M059J (cell line): ENCODE measurements at places on chromosomes 16 and 17. TPM values are rescaled to one million over a fixed set of nuclear protein-coding genes. Genes with fewer than 3 reads are reported as not detected.

Gene SEPTIN1
- total RNA-seq = 0.17 TPM in 1 of 2 replicates, not detected in the other

Gene TEKT1
- total RNA-seq = not detected in 2 replicates

Gene TMEM220
- total RNA-seq = 0.32 TPM in 1 of 2 replicates, not detected in the other

Gene AIPL1
- total RNA-seq = 0.05 TPM in 1 of 2 replicates, not detected in the other

- DNase-seq = no peak
These were observed 12.0 kb upstream of the KRT23 start for GRCh38 chr17:40949418-40949817.

DNA sequence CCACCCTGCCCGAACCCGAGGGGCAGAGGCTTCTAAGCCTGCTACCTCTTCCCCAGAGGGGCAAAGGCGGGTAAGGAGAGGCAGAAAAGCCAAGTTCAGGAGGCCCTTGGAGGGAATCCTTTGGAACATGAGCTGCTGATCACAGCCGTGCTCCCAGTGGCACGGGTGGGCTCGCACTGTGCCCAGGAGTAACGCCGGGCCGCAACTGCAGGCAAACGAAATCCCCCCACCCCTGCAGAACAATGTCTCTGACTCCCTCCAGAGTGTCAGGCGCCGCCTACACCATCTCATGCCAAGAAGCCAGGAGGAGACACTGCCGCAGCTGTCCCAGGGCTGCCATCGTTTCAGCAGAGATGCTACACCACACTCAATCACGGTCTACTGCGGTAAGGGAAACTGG is 8.9 kb downstream of the P4HB start:
- no peak for DNase-seq

- no peak for DNase-seq
These were observed 17.4 kb upstream of the ZC3H18 start for GRCh38 chr16:88552815-88553214.

DNA sequence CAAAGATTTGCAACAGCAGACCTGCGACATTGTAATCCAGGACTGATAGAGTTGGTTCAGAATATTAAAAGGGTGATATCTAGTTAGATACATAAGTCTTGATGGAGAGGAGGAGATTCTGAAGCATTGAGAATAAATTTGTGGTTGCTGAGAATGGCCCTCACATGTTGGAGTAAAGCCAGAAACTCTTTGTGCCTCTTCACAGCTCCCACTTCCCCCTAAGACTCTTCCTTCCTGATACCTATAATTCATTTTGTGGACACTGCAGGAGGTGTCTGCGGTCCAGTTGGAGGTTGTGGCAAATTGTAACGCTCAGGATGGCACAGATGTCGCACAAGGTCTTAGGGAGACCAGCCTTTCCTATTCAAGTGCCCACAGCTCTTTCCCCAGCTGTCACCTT is 17.5 kb downstream of the WWOX start:
- DNase-seq = no peak

DNA sequence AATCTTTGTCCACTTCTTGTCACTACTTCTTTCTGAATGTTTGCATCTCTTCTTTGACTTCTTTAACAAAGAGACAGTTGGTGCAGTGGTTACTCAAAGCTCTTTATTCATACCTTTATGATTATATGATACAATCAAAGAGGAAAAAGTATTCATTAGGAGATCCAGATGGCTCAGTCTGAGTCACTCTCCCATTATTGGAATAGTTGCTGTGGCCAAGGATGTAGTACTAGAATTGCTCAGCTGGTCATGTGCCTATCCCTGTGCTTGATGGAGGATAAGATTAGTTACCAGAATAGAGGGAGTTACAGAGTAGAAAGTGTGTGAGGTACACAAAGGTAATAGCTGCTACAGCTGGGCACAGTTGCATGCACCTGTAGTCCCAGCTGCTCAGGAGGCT is 18.3 kb downstream of the BCAS3 start:
- no peak for DNase-seq

GRCh38 chr16:1474796-1475551 is at the start of gene CLCN7:
Gene CLCN7 (minus strand): TSS chr16:1475028. CDS start chr16:1474974, 54 bp downstream.
- peak; percentile 80 for DNase-seq

DNA sequence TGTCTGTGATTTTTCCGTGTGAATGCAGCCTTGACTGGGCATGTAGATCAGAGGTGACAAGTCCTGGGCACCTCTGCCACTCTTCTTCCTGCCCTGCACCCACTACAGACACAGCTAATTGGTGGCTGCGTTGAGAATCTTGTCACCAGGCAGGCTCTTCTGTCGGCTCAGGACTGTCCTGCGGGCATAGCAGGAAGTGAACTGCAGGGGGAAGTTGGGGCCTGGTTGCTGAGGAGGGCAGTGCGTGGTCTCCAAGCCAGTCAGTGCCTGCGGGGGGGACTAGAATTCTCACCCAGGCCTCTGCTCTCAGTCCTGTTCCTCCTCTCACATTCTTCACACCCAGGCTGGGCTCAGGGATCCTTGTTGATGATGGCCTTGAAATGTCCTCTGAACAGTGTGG is 50.5 kb downstream of the JPH3 start:
- DNase-seq = no peak

DNA sequence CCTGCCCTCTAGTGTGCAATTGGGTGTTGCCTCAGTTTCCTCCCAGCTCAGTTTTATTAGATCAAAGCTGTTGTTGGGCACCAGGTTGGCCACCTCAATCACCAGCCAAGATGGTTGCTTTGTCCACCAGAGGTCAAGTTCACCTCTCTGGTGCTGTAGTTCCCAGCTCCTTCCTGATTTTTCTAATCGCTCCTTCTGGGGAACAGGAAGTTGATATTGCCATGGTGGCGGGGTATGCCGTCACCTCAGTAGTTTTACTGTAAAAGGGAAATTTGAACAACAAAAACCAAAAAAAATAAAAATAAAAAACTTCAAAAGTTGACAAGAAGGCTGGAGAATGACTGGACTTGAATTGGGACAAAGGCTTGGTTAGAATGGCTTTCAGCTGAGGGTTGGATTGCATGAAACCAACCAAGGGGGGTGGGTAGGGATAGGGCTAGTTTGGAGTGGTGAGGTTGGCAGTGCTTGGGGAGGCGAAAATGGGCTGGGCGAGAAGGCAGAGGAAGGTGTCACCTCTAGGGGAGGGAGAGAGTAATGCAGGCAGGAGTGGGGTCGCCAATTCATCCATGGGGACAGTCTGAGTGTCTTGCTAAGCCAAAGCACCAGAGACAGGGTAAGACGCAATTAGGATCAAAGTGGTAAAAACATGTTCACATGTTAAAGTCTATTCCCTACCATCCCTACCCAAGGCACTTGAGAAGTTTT is 6.2 kb downstream of the EFNB3 start:
- no peak for DNase-seq

- DNase-seq = no peak
These were observed 8.1 kb upstream of the OR2C1 start for GRCh38 chr16:3347586-3347985.

GRCh38 chr17:36992701-36993100 is 43.9 kb downstream of the AATF start:
- no peak for DNase-seq

DNA sequence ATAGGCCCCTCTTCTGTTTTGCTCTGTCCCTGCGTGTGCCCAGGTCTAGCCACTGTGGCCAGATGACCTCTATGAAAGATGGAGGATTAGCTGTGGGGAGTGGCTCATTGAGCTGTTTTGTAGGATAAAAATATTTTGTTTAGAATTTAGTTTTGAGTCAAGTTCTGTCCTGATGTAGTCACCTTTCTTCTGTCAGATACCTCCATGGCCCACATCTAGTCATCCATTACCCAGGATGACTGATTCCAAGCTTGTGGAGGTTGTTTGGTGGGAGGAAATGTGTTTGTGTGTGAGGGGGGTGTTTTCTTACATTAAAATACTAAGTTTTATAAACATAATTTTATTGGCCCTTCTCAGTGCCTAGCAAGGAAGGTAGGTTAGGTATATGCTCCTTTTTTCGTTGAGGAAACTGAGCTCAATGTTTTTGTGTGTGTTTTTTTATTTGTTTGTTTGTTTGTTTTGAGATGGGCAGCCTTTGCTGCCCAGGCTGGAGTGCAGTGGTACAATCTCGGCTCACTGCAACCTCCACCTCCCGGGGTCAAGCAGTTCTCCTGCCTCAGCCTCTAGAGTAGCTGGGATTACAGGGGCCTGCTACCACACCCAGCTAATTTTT is 16.3 kb downstream of the SNX11 start:
- no peak for DNase-seq

GRCh38 chr17:59406808-59407381 is 75.4 kb downstream of the YPEL2 start:
- peak; percentile 86 for DNase-seq

DNA sequence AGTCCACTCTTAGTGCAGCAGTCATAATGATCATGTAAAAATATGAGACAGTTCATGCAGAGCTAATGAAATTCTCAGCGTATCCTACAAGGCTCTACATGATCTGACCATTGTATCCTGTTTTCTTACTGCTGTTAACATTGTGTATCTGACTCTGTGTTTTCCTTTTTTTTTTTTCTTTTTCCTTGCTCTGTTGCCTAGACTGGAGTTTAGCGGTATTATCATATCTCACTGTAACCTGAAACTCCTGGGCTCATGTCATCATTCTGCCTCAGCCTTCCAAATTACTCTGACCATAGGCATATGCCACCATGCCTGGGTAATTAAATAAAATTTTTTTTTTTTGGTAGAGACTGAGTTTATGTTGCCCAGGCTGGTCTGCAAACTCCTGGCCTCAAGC is 12.1 kb downstream of the DUS2 start:
- peak; percentile 27 for DNase-seq

DNA sequence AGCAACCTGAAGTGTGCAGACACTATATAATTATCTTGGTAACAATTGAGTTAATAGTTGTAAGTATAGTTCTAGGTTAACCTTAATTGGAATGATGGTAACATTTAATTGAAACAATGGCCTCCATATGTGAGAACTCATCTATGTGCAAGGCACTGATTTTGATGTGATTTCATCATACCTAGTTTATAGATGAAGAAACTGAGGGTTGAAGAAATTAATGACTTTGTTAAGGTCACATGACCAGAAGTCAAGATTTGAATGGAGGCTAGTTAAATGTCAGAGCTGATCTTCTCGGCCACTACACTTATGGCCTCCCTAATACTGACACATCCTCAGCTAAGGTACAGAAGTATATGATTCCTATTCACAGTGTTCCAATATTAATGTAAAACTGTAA is 128.2 kb upstream of the PSMD7 start:
- DNase-seq = no peak

GRCh38 chr16:79429381-79430190 is 171.0 kb downstream of the MAF start:
- no peak for DNase-seq

DNA sequence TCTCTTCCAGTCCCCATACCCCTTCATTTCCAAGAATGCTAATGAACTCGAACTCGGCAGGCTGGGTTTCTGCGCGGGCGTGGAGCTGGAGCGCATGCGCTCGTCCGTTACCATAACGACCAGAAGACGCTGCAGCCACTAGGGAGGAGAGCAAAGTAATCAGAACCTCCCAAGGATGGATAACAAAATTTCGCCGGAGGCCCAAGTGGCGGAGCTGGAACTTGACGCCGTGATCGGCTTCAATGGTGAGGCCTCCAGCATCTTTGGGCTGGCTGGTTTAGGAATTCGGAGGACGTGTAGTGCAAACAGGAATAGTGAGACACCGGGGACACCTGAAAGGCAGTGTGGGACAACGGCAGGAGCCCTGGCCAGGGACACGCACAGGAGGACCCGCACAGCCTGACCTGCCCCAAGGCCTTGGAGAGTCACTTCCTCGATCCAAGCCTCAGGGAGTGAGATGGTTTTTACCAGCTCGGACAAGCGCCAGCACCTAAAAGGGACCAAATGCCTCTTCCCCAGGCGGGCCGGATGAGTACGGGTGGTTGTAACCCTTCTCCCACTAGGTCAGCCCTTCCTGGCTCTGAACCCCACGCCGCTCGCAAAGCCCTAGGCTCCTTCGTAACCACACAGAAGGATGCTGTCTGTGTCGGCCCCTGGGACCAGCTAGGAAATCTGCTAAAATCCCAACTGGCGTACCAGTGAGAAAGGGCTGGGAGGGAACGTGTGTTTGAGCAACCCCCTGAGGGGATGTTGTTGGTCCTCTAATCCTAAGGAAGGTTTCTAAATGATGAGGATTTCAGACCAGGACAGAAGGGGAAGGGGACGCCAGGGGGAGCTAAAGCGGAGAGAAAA is at the start of gene CFAP52:
Gene CFAP52 (plus strand): TSS at position 122 of the 852 bp plus-strand sequence. CDS start 54 bp downstream, at position 176.
- DNase-seq = peak; percentile 80

- DNase-seq = peak; percentile 83
These were observed 33.4 kb upstream of the MMD start for GRCh38 chr17:55454906-55455474.

DNA sequence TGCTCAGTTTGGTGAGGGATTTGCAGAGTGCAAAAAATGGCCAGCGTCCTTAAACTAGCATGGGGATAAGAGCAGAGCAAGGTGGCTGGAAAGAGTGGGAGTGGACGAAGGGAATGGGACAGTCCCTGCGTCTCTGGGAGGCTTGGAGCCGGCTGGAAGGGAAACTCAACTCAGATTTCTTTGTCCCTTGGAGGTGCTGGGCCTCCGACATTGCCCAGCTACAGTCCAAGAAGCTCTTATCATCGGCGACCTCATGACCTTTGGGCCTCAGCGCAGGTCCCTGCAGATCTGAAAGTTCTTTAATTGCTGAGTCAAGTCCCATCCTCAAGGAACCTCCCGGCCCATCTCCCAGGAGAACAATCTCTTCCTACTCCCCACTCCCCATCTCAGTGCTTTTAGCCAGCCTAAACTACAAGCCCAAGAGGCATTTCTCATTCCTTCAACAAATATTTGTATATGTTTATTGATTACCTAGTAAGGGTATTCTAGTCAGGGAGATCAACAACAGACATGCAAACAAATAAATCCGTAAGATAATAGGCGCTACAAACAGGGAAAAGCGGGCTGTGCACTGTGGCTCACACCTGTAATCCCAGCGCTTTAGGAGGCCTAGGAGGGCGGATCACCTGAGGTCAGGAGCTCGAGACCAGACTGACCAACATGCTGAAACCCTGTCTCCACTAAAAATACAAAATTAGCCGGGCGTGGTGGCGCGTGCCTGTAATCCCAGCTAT is 985 bp upstream of the TMEM107 start:
- DNase-seq = no peak

DNA sequence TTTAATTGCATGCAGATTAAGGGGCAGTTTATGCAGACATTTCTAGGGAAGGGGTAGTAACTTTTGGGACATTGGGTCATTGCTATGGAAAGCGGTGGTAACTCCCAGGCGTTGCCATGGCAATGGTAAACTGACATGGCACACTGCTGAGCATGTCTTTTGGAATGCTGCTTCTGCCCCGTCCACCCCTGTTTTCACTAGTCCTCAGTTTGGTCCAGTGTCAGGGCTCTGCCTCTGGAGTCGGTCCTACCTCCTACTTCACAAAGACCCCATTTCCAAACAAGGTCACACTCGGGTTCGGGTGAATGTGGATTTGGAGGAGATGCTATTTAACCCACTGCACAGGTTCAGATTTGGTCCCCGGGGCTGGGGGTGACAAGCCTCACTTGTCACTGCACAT is 2.9 kb downstream of the IL34 start:
- DNase-seq = peak; percentile 56

- DNase-seq = peak; percentile 72
These were observed 22.2 kb upstream of the PEMT start for GRCh38 chr17:17613708-17614114.
